ENCODE measurements at places on chromosomes 3 and 15. TPM values are rescaled to one million over a fixed set of nuclear protein-coding genes. Genes with fewer than 3 reads are reported as not detected.

GRCh38 chr3:40766396-40766795, 241.6 kb downstream of the ZNF621 start:
- no peaks in the 10 kb centered on the region for H3K4me1 ChIP-seq
- H3K36me3 ChIP-seq: no peaks in the 10 kb centered on the region
- no peak overlapping the region for H3K4me3 ChIP-seq
- DNase-seq: no peak
- no peak overlapping the region for H3K27ac ChIP-seq

DNA sequence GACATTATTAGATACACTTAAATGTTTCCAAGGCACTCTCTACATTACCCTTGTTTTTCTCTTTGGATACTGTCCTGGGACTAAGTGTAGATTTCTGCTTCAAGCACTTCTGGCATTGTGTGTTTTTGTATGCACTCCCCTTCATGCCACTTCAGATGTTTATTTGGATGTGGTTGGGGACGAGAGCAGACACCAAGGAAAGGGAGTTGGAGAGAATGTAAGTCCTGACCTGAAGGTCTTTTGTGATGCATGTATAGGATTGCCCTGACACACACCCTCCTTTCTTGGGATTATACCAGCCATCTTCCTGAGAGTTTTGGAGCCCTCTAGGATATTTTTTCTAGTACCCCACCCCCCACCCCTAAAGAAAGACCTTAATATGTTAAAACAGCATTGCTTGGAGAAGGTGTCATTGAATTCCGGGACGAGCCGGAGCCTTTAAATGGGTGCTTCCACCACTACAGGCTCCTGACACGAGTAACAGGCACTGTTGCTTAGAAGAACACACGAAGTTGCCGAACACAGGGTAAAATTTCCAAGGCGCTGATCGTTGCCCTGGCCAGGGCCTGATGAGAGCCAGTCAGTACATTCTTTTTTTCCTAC, 22.7 kb downstream of the PSMD6 start:
- no peaks in the 10 kb centered on the region for H3K27me3 ChIP-seq
- H3K27ac ChIP-seq: no peak overlapping the region
- H3K36me3 ChIP-seq: peaks cover 6% of the 10 kb centered on the region
- peak; percentile 29 for DNase-seq

DNA sequence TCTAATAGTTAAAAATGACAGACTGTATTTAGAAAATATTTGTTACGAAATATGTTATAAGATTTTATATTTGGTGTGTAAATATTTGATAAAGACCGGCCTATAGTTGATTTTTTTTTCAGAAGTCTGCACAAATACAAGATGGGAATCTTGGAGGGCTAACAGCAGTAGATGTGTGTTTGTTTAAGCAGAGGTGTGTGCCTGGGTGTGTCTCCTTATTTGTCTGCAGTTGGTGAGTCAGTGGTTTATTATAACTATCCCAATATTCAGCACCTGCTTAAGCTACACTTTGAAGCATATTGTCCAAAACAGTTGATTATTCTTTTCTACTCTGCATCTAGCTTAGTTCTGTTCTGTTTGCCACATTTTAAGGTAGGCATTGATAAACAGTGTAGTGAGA, 12.4 kb downstream of the GLCE start:
- no peaks in the 10 kb centered on the region for H3K27me3 ChIP-seq
- no peak overlapping the region for H3K4me3 ChIP-seq
- H3K36me3 ChIP-seq: no peaks in the 10 kb centered on the region
- H3K4me1 ChIP-seq: no peaks in the 10 kb centered on the region

GRCh38 chr3:154615471-154615870, 185.5 kb upstream of the GPR149 start:
- H3K36me3 ChIP-seq: no peaks in the 10 kb centered on the region
- no peak overlapping the region for H3K4me3 ChIP-seq
- H3K4me1 ChIP-seq: no peaks in the 10 kb centered on the region
- H3K27ac ChIP-seq: no peak overlapping the region
- no peaks in the 10 kb centered on the region for H3K27me3 ChIP-seq

DNA sequence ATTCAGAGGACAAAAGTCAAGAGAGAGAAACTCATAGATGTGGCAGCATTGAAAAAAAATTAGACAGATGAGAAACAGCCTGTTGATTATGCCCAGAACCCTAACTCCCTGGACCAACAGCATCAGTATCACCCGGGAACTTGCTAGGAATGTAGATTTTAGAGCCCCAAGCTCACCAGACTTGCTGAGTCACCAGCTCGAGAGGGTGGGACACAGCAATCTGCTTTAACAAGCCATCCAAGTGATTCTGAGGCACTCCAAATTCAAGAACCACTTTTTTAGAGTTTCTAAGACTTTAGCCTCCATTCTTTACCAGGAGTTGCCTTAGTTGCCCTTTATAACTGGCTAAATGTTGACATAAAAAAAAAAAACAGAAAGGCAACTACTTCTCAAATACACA, 70.9 kb downstream of the CGGBP1 start:
- no peak overlapping the region for H3K27ac ChIP-seq
- no peak overlapping the region for H3K4me3 ChIP-seq
- H3K4me1 ChIP-seq: no peaks in the 10 kb centered on the region
- DNase-seq: peak; percentile 11

DNA sequence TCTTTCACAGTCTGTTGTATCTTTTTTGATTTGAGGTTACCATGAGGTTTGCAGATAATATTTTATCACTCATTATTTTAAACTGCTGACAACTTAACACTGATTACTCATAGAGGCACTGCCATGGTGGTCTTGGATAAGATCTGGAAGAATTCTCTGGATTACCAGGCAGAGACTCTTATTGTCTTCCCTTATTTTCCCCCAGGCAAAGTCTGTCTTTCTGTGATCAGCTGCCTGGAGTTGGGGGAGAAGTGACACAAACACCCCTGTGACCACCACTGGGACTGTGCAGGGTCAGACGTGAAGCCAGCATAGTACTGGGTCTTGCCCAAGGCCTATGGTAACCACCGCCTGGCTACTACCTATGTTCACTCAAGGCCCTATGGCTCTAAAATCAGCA, 4.7 kb downstream of the PATL2 start:
- no peaks in the 10 kb centered on the region for H3K4me1 ChIP-seq
- H3K36me3 ChIP-seq: no peaks in the 10 kb centered on the region
- no peak for DNase-seq
- H3K27ac ChIP-seq: no peak overlapping the region
- no peak overlapping the region for H3K4me3 ChIP-seq

GRCh38 chr3:143160437-143160836, 40.9 kb downstream of the CHST2 start:
- no peaks in the 10 kb centered on the region for H3K4me1 ChIP-seq
- no peaks in the 10 kb centered on the region for H3K27me3 ChIP-seq
- DNase-seq: no peak
- no peak overlapping the region for H3K27ac ChIP-seq

- no peaks in the 10 kb centered on the region for H3K36me3 ChIP-seq
- DNase-seq: no peak
- no peaks in the 10 kb centered on the region for H3K4me1 ChIP-seq
- no peak overlapping the region for H3K27ac ChIP-seq
- H3K27me3 ChIP-seq: no peaks in the 10 kb centered on the region
- no peak overlapping the region for H3K4me3 ChIP-seq
Observed at GRCh38 chr3:86537171-86537570, 453.8 kb downstream of the VGLL3 start.

- H3K4me3 ChIP-seq: no peak overlapping the region
- no peaks in the 10 kb centered on the region for H3K36me3 ChIP-seq
- no peak for DNase-seq
- no peaks in the 10 kb centered on the region for H3K4me1 ChIP-seq
- no peak overlapping the region for H3K27ac ChIP-seq
Observed at GRCh38 chr15:46344115-46344724, 709.4 kb downstream of the SQOR start.

DNA sequence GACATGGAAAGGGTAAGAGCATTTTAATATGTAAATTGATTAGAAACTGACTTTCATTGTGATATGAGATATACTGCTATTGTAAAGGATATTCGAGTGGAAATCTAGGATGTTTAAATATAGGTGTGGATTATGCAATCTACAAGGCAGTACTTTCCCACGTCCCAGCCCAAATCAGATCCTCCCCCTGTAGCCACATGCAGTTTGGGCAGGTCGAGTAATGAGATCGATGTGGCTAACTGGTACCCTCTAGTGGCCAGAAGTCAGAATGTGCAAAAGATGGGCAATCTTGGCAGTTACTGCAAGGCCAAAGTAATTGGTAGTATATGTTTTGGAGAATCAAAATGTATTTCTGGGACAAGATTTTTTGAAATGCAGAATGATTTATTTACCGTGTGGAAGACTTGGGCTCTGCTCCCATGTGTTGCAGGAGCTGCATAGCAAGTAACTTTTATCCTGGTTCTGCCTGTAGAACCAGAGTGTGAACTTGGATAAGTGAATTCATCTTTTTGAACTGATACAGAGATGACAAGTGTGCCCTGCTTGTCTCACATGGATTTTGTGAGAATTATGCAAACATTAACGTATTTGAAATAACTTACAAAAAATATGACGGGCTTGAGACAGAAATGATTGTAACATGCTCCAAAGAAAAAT, 94.5 kb upstream of the ADAMTSL3 start:
- H3K27me3 ChIP-seq: no peaks in the 10 kb centered on the region
- H3K27ac ChIP-seq: no peak overlapping the region
- H3K36me3 ChIP-seq: no peaks in the 10 kb centered on the region
- no peaks in the 10 kb centered on the region for H3K4me1 ChIP-seq
- no peak overlapping the region for H3K4me3 ChIP-seq

- no peaks in the 10 kb centered on the region for H3K27me3 ChIP-seq
- H3K27ac ChIP-seq: no peak overlapping the region
- DNase-seq: no peak
- peaks cover 3% of the 10 kb centered on the region for H3K36me3 ChIP-seq
- H3K4me1 ChIP-seq: peaks cover 15% of the 10 kb centered on the region
Observed at GRCh38 chr3:188230962-188231361, 77.0 kb downstream of the LPP start.

GRCh38 chr3:159062734-159063410, 261.0 kb downstream of the MFSD1 start:
- H3K4me3 ChIP-seq: no peak overlapping the region
- no peaks in the 10 kb centered on the region for H3K27me3 ChIP-seq
- no peaks in the 10 kb centered on the region for H3K4me1 ChIP-seq
- no peak for DNase-seq
- no peak overlapping the region for H3K27ac ChIP-seq

GRCh38 chr3:182608832-182609231, 184.5 kb upstream of the ATP11B start:
- H3K36me3 ChIP-seq: no peaks in the 10 kb centered on the region
- DNase-seq: no peak
- no peaks in the 10 kb centered on the region for H3K27me3 ChIP-seq
- H3K4me1 ChIP-seq: no peaks in the 10 kb centered on the region

GRCh38 chr3:137163958-137164357, 206.2 kb downstream of the IL20RB start:
- H3K4me3 ChIP-seq: no peak overlapping the region
- H3K27ac ChIP-seq: no peak overlapping the region
- no peaks in the 10 kb centered on the region for H3K4me1 ChIP-seq
- no peaks in the 10 kb centered on the region for H3K36me3 ChIP-seq

DNA sequence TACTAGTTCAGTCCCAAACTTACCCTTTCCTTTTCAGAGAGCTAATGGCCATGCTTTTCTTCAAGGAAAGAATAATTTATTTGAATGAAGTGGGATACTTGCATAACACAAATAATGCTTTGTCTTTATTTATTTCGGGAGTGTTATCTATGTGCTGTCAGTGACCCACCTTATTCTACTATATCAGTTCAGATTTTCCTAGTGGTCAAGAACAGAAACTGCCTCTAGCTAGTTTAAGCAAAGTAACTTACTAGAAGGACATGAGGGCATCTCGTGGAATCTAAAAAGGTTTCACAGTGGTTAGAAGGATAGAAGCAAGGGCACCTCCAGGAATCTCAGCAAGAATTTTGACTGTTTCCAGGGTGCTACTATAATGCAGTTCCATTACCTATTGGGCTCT, 3.8 kb upstream of the TIMMDC1 start:
- no peaks in the 10 kb centered on the region for H3K27me3 ChIP-seq
- no peak overlapping the region for H3K27ac ChIP-seq
- no peak overlapping the region for H3K4me3 ChIP-seq
- H3K4me1 ChIP-seq: peaks cover 3% of the 10 kb centered on the region
- H3K36me3 ChIP-seq: no peaks in the 10 kb centered on the region

- H3K4me1 ChIP-seq: no peaks in the 10 kb centered on the region
- no peak for DNase-seq
- no peaks in the 10 kb centered on the region for H3K27me3 ChIP-seq
- no peaks in the 10 kb centered on the region for H3K36me3 ChIP-seq
Observed at GRCh38 chr3:20682573-20682972, 496.6 kb upstream of the SGO1 start.

- H3K4me3 ChIP-seq: no peak overlapping the region
- H3K4me1 ChIP-seq: no peaks in the 10 kb centered on the region
- no peaks in the 10 kb centered on the region for H3K27me3 ChIP-seq
Observed at GRCh38 chr3:60085649-60086048, 1035.8 kb upstream of the CFAP20DC start.

- H3K4me1 ChIP-seq: no peaks in the 10 kb centered on the region
- no peak overlapping the region for H3K27ac ChIP-seq
- H3K4me3 ChIP-seq: no peak overlapping the region
Observed at GRCh38 chr15:51697163-51697562, 15.9 kb downstream of the SCG3 start.

DNA sequence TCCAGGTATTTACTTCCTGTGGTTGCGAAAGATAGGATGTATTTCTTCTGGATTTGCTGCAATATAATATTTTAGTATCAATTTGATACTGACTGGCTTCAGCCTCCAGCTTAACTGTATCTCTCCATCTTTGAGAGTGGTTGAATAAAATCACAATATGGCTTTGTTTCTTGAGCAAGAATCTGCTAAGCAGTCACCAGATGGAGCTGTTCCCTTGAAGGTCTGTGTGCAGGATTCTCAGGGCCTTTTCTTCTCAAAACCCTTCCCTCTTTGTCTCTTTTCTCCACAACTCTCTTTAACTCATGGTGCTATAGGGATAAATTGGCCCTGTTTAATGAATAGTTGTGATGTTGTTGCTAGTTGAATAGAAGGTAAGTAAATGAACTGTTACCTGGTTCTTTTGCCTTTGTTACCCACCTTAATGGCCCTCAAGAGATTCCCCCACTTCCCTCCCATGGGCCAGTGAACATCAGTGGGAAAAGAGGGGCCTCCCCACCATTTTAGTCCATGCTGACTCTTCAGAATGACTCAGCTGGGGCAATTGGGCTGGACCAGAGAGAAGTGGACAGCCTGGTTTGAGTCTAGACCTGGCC, 34.8 kb upstream of the RAB6B start:
- no peak overlapping the region for H3K4me3 ChIP-seq
- no peak overlapping the region for H3K27ac ChIP-seq
- peak; percentile 90 for DNase-seq
- no peaks in the 10 kb centered on the region for H3K4me1 ChIP-seq
- H3K36me3 ChIP-seq: no peaks in the 10 kb centered on the region
- no peaks in the 10 kb centered on the region for H3K27me3 ChIP-seq

The NME9 gene
- total RNA-seq: not detected

The OIP5 gene
- total RNA-seq: 2.0 TPM

The ACSBG1 gene
- not detected for total RNA-seq

The INKA1 gene
- 3.3 TPM for total RNA-seq

The CFAP20DC gene
- 3.8 TPM for total RNA-seq

The PLSCR4 gene
- total RNA-seq: 36.7 TPM

The PAQR5 gene
- 9.8 TPM for total RNA-seq

The ARL6 gene
- 6.1 TPM for total RNA-seq

The GRK7 gene
- not detected for total RNA-seq

The NEK4 gene
- total RNA-seq: 21.3 TPM
